ENCODE measurements at places on chromosomes 2 and 18.

- DNase-seq: no peak
These were observed 152.7 kb upstream of the NT5C1B start for GRCh38 chr2:18741895-18742732.

DNA sequence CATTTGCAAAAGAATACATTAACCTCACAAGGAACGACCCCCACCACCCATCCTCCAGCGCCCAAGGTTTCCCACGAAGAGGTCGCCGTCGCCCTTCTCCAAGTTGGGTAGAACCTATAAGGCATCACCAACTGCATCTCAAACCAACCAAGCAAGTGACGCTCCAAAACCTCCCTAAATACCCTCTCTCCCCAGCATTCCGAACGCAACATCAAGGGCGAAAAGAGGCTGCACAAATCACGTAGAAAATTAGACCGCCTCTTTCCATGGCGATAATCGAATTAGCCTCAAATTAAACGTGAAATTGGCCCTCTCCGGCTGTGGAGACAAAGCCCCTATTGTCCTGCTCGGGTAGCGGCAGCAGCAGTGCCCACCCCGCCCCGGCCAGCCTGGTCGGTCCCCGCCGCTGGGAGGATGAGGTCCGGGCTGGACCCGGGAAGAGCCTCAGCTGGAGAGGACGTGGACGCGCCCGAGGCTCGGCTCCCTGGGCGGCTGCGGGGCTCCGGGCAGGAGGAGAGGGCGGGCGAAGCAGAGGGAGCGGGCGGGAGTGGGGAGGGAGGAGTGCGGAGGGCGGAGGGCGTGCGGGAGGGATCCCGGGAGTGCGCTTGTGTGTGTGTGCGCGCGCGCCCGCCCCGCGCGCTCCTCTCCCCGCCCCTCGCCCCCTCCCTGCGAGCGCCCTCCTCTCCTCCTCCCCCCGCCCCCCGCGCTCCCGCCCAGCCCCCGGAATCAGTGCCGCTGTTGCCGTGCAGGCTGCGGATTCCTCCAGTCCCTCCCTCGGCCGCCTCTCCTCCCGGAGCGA, at the start of gene SPTBN1:
Gene SPTBN1 (plus strand): TSS at position 765 of the 799 bp plus-strand sequence. CDS start 70,092 bp downstream, outside the sequence.
- peak; percentile 95 for DNase-seq

DNA sequence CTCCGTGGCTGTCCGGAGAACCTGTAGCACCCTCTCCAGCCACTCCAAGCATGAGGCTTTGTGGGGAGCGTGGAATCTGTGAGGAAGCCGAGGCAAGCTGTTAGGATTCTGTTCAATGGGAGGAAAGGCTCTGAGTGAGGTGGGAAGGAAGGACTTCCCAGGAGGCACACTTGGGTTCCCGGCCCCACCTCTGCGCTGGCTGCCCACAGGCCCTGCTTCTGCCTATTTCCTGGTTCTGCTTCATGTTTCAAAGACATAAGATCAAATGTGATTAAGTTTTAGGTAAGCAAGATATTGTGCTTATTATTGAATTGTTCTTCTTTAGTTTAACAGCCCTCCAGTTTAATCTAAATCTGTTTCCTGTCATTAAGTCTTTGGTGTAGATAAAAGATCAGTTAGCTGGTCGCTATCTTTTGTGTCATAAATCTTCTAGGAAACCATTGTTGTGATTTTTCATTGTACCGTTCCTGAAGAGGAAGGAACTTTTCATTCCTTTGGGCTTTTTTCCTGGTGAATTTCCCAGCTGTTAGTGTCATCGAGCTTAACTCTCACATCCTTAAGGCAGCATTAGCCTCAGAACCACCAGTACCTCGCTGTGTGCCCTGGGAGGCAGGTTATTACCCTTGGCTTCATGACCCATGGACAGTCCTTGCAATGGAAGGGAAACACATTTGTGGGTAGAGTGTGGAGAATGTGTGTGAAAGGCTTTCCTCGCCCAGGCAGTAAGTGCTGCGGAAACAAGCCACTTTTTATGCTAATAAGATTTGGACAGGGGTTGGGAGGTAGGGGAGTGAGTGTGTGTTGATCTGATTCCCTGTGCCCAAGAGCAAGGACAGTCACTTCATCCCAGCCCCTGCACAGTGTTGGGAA, 61.9 kb upstream of the ALPP start:
- no peak for DNase-seq

GRCh38 chr2:109128616-109129355, at the start of gene SH3RF3:
Gene SH3RF3, plus strand, starts transcription at chr2:109129205.
- DNase-seq: peak; percentile 46

- DNase-seq: no peak
These were observed 138.8 kb upstream of the COPS8 start for GRCh38 chr2:236946871-236947270.

DNA sequence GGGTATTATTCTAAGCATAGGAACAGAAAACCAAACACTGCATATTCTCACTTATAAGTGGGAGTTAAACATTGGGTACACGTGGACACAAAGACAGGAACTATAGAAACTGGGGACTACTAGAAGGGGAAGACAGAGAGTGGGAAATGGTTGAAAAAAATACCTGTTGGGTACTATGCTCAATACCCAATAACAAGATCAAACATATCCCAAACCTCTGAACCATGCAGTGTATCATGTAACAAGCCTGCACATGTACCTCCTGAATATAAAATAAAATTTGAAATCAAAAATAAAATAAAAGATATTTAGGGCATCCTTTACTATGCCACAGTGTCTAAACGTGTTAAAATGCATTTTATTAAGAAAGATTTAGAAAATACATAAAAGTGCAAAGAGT, 221.0 kb upstream of the TFPI start:
- DNase-seq: no peak

- DNase-seq: no peak
These were observed 65.3 kb downstream of the WDR75 start for GRCh38 chr2:189506514-189506976.

GRCh38 chr2:215808996-215809395, 204.4 kb downstream of the MREG start:
- DNase-seq: no peak

DNA sequence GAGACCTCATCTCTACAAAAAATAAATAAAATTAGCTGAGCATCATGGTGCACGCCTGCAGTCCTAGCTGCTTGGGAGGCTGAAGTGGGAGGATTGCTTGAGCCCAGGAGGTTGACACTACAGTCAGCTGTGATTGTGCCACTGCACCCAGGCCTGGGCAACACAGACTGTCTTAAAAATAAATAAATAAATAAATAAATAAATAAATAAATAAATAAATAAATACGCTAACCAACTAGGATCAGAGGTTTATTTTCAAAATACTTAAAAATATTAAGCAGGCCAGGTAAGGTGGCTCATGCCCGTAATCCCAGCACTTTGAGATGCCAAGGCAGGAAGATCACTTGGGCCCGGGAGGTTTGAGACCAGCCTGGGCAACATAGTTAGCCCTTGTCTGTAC, 63.6 kb downstream of the KCNG3 start:
- DNase-seq: no peak

DNA sequence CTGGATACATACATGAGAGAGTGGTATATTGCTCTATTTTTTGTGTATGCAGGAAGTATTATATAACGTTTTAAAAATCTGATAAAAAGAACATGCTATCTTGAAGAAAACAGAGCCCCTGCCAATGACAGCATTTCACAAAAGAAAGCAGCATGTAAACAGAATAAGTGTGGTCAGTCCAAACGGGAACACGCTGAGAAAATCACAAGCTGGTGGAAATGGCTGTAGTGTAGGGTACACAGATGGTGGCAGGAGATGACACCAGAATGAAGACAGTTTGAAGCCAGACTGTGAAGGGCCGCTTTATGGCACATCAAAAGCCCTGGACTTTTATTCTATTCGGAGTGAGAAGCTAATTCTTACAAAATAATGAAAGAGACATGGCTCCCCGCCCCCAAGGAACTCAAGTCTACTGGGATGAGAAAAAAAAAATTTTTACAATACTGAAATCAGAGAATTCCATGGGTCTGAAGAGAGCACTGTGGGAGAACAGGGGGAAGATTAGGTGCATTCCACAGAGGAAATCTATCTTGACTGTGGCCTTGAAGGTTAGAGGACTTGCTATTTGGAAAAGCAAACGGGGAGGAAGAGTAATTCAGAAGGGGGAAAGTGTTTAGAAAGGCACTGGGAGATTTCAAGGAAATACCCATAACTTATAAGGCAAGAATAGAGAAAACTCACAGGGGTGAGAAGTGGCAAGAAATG, 217.7 kb upstream of the SMAD7 start:
- no peak for DNase-seq

DNA sequence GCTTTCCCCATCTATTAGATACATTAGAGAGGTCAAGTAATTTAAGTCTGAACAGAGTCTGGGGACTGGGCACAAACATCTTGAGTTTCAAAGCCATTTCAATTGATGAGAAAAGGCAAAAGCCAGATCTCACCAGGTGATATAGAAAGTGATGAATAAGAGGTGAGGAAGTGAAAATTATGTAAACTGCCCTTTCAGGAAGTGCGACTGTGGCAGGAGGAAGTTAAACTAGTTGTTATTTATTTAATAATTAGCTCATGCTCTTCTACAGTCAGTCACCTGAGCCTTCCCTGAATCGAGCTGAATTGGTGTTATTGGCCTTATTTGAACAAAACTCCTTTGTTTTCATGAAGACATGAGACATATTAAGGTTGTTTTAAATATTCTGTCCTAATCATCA, 115.1 kb downstream of the CDH20 start:
- DNase-seq: no peak

DNA sequence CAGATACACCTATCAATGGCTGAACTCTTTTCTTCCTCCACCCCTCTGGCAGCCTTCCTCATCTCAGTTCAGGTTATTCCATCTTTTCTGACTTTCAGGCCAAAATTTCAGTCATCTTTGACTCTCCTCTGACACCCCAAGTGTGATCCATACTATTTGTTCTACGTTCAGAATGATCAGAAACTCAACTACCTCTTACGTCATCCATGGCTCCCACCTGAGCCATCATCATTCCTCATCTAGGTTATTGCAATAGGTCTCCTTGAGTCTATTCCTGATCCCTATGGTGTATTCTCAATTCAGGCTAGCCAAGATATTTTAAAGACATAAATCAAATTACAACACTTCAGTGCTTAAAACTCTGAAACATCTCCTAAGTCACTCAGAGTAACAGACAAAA, 589.7 kb downstream of the ERBB4 start:
- no peak for DNase-seq

- no peak for DNase-seq
These were observed 9.4 kb downstream of the GPR39 start for GRCh38 chr2:132426033-132426432.

DNA sequence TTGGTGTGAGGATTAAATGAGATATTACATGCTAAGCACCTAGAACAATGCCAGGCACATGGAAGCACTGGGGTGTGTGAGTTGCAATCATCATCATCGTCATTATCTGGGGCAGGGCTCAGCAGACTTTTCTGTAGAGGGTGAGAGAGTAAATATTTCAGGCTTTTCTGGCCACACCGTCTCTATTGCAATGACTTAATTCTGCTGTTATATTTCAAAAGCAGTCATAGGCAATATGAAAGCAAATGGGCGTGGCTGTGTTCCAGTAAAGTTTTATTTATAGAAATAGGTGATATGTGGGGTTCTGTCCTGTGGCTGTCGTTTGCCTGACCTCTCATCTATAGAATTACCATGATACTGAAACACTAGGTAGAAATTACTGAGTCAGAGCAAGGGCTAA, 60.6 kb downstream of the IL1R2 start:
- no peak for DNase-seq

GRCh38 chr2:105494683-105495425, 96.0 kb upstream of the FHL2 start:
- DNase-seq: no peak

DNA sequence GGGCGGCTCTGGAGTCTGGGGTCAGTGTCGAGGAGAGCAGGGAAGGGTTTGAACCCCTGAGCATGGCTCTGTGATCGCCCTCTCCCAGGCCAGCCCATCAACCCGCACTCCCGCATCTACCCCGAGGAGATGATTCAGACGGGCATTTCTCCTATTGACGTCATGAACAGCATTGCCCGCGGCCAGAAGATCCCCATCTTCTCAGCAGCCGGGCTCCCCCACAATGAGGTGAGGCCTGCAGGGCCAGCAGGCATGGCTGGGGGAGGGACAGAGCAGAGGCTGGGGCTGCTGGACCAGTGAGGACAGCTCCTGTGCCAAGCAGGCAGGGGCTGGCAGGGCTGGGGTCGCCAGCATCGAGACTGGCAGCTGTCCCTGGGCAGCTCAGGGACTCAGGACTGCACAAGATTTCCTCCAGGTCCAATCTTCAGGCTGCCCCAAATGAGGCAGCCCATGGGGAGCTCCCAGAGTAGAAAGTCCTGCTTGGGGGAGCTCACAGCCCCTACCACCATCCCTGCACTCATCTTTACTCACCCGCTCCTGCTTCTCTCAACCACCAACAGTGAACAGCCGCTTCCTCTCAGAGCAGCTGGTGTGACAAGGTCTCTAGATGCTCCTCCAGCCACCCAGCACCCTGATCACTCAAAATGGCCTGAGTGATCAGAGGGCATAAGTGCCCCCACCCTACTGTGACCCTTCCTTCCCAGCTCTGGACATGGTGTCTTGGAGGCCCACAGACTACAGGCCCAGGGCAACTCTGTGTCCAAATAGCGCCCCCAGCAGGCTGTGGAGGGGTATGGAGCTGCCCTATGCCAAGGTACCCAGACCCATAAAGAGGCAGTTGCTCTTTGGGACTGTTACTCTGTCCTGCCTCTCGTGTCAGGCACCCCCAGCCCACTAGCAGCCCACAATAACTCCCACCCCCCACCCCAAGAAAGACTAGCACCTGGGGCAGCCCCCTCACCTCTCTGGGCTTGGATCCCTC, 18.3 kb upstream of the ANKRD53 start:
- peak; percentile 0 for DNase-seq

DNA sequence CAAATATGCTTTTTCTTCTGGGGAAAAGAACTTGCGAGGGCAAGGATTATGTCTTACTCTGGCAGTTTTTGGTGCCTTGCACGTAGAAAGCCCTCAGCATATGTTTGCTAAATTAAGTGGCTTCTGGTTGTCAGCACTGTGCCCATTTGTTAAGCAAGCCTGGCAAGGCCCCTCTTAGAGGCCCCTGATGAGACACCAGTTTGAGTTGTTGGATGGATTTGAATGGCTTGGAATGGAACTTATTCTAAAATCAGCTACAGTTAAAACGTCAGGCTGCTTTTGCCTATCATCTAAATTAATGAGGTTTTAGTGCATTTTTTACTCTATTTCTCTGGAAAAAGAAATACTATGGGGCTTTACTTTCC, 28.2 kb downstream of the TMEM182 start:
- no peak for DNase-seq

DNA sequence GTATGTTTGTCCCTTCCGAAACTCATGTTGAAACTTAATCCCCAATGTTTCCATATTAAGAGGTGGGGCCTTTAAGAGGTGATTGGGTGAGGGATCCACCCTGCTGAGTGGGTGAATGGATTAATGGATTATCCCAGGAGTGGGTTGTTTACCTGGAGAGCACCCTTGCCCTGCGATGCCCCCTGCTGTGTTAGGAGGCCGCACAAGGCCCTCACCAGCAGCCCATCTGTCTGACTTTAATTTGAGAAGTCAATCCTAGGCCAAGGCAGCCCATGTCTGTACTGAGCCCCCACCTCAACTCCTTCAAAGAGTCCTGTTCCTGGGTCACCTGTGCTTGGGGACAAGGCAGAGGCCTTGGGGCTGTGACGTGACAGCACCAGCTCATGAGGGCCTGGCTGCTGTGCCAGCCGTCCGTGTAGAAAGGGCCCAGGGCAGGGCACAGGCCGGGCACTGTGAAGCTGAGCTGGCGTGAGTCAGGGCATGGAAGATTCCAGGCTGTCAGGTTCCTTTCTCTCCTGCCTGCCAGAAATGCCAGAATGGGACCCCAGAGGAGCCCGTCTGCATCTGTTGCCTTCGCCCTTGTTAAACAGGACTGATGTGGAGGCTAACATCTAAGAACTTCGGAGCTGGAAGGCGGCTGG, 21.3 kb upstream of the TAF1B start:
- DNase-seq: no peak

GRCh38 chr18:31101183-31102024, 817 bp downstream of the DSC2 start:
- no peak for DNase-seq
